ENCODE measurements at places on chromosomes 7 and 10.

DNA sequence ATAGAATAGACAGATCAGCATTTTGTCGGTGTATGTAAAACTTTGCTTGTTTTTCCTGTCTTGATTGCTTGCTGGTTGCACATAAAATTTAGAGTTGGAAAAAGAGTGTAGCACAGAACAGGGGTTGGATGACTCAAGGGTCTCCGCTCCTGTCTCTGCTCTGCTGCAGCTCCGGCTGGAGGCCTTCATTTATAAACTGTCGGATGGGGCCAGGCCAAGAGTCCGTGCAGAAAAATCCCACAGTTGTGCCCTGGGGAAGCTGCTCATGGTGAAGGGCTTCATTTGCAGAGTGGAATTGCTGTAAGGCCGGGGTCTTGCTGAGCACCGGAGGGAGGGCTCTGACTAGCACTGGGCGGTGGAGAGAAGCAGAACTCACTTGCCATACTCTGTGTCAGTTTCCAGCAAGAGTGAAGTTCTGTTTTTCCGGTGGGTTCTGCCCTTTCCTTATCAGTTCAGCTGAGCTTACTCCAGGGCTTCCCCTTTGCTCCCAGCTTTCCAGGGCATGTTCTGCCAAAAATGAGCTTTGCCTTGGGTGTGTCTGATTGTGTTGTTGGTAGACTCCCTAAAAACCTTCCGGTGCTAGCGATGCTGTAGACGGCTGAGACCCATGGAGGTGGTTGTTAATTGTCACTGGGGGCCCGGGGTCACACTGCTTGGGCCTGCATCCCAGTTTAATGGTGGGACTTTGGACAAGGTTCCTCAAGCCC, 67.2 kb downstream of the CAMK1D start:
- no peak for DNase-seq

DNA sequence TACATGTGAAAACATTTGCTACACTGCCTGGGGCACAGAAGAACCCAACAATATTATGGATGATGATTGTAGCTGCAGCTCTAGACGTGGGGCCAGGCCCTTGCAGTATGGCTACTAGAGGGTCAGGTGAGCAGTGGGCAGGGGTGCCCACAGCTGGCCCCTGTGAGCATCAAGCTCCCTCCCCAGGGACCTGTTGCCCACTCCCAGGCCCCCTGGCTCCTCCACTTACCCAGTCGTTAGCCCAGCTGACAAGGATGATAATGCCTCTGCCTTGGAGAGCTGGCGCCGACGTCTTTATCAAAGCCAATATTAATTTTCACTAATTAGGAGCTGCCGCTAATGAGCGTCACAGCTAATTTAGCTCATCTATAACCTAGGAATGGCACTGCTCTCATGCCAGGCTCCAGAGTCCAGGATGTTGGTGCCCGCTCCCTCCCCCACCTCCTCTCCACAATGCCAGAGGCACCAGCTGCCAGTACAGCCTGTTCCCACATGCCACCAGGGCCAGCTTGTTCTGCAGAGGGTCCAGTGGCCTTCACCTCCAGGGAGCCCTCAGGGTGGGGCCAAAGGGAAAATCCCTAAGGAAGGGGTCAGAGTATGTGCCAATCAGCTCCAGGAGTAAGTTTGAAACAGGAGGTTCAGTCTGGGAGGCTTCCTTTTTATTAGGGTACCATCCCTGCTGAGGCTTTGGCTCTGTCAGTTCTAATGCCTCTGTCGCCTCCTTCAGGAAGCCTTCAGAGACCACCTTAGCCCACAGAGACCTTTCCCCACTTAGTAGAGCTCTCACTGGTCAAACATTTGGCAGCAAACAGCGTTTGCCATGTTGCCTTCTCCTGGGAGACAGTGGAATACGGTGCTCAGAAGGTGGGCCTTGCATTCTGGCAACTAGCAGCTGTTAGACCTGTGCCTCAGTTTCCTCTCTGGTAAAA, 77.2 kb downstream of the CDH23 start:
- DNase-seq, result no peak

- DNase-seq, result no peak
Observed at GRCh38 chr7:44448922-44449583, 41.4 kb downstream of the NUDCD3 start.

- DNase-seq, result no peak
Observed at GRCh38 chr10:49741108-49741995, 20.8 kb downstream of the OGDHL start.

GRCh38 chr7:50717181-50717580, 65.5 kb downstream of the GRB10 start:
- DNase-seq, result no peak
